ENCODE measurements at places on chromosomes 4 and X. TPM values are rescaled to one million over a fixed set of nuclear protein-coding genes. Genes with fewer than 3 reads are reported as not detected.

The XAGE1B gene
- not detected for total RNA-seq

The CWH43 gene
- not detected for total RNA-seq

The PPP4R3C gene
- not detected for total RNA-seq

The PARM1 gene
- not detected for total RNA-seq

DNA sequence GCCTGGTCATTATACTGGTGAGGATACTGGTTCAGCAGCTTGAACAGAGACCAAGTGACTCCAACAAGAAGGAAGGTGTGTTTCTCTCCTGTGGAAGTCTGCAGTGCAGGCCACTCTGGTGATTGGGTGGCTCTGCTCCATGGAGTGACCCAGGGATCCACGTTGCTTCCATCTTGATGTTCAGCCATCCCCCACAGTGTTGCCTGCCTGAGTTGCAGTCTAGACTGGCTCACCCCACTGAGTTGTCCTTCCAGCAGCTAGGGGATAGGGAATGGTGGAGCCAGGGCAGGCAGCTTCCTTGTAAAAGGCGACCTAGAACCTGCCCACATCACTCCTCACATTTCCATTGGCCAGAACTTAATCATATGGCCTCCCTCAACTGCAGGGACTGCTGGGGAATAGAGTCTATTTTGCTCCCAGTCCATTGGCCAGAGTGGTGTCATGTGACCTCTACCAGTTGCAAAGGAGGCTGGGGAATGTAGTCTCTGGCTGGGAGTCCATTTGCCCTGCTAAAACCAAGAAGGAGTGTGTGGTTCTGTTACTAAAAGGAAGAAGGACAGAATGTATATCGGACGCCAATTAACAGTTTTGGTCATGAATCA, 8.0 kb downstream of the MAN2B2 start:
- H3K27ac ChIP-seq: no peak overlapping the region
- H3K36me3 ChIP-seq: peaks cover 73% of the 10 kb centered on the region
- no peaks in the 10 kb centered on the region for H3K27me3 ChIP-seq
- no peak overlapping the region for H3K4me3 ChIP-seq
- no peaks in the 10 kb centered on the region for H3K4me1 ChIP-seq

- peaks cover 8% of the 10 kb centered on the region for H3K4me1 ChIP-seq
- H3K36me3 ChIP-seq: no peaks in the 10 kb centered on the region
- H3K4me3 ChIP-seq: no peak overlapping the region
- no peak for DNase-seq
- peaks cover 19% of the 10 kb centered on the region for H3K27me3 ChIP-seq
- H3K27ac ChIP-seq: no peak overlapping the region
These were observed 1.6 kb upstream of the NDST3 start for GRCh38 chr4:118032691-118033090.

DNA sequence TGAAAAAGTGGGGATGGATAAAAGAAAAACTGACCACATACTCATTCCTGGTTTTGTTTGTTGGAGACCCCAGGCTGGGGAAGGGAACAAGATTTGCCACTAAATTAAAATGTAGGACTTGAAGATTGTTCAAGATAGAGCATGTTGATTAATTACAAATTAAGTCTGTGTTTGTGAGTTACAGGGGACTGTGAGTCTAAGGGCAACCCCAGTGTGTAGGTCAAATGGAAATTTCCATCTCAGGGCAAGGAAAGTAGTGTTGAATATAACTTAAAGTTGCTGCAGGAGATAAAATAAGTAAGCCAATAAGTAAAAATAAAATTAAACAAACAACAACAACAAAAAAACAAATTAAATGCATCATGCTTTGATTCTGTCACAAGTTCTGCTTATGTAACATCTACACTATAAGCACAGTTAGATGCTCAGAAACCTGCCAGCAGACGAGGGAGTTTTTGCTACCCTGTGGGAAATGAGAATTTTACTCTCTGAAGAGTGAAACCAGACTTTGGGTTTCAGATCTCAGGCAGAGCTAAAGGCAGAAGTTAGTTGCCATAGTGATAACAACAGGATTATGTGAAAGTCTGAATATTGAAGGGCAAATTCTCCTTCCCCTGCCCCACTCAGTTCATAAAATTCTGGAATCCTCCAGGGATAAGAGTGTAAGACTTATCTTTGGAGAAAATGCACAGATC, 352.3 kb downstream of the GRXCR1 start:
- H3K36me3 ChIP-seq: no peaks in the 10 kb centered on the region
- H3K4me3 ChIP-seq: no peak overlapping the region
- no peaks in the 10 kb centered on the region for H3K27me3 ChIP-seq
- no peaks in the 10 kb centered on the region for H3K4me1 ChIP-seq
- no peak for DNase-seq

- H3K4me1 ChIP-seq: peaks cover 21% of the 10 kb centered on the region
- no peak overlapping the region for H3K27ac ChIP-seq
- peak overlapping the region; percentile 87 for H3K4me3 ChIP-seq
- DNase-seq: peak; percentile 73
These were observed 1.2 kb downstream of the PNPLA4 start for GRCh38 chrX:7925867-7926472.

DNA sequence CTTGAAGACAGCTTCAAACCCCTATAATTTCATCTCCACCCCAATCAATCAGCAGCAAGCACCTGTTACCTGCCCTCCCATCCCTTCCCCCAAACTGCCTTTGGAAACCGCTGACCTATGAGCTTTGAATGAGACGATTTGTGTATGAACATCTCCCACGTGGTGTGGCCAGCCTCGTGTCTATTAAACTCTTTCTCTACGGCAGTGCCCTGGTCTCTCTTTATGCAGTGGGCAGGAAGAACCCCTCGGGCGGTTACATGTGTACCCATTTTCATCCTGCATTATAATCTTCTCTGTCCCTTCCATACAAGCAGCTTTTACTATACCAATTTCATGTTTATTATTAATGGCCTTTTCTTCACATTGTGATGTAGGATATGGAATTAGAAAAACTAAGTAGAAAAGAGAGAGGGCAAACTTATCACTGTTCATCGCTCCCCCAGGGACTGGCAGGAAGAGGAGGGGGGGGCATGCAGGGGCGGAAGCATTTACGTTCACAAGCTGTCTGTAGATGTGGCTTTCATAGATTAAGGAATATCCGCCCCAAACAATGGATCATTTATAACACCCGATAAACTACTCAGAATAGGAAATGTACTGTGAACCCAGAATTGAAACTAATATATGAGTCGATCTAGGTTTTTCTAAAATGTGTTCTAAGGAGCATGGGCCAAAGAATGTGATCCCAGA, 95.5 kb upstream of the ZNF518B start:
- no peaks in the 10 kb centered on the region for H3K36me3 ChIP-seq
- H3K4me3 ChIP-seq: no peak overlapping the region
- DNase-seq: no peak
- H3K4me1 ChIP-seq: peaks cover 12% of the 10 kb centered on the region

DNA sequence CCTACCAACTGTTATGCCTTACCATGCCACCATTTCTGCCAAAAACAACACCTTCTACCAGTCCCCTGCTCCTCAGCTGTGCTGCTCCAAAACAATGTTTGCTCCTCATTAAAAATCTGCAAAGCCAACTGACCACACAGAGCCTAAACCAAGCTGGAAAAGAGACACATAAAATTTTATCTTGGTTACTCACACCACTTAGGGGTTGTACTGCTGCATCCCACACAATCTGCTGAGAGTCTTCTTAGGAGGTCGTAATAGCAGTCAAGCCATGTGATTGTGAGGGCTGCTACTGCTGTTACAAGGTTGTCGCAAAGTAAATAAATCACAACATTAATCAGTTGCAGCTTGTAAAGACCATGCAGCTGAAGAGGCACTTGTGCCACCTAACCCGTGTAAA, 607.4 kb upstream of the FAM241A start:
- no peaks in the 10 kb centered on the region for H3K27me3 ChIP-seq
- H3K4me3 ChIP-seq: no peak overlapping the region
- H3K36me3 ChIP-seq: no peaks in the 10 kb centered on the region
- DNase-seq: no peak

Data from activated CD8-positive, alpha-beta T cell treated with anti-CD3 and anti-CD28 coated beads, Interleukin-2, amount 10 ng/mL, durations not matched to agents 7 days and 5 days (primary cell).